ENCODE measurements at places on chromosomes 2 and 18. TPM values are rescaled to one million over a fixed set of nuclear protein-coding genes. Genes with fewer than 3 reads are reported as not detected.

Gene MOGAT1
- not detected for polyA plus RNA-seq

DNA sequence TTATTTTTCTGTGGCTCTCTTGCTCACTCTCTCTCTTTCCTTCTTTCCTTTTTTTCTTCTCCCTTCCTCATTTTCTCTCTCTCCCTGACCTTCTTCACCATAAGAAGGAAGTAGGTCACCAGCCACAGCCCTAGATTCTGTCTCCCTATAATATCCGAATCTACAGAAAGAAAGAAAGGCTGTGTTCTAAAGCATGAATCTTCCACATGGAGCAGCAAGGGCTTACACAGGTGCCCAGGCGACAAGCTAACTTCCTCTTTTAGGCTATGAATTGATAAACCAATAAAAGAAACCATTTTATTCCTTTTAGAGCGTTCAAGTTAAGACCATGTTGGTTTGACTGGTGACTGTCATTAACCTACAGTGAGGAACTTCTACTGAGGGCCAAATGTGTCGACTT is 49.3 kb downstream of the CACNB4 start:
- DNase-seq = no peak

DNA sequence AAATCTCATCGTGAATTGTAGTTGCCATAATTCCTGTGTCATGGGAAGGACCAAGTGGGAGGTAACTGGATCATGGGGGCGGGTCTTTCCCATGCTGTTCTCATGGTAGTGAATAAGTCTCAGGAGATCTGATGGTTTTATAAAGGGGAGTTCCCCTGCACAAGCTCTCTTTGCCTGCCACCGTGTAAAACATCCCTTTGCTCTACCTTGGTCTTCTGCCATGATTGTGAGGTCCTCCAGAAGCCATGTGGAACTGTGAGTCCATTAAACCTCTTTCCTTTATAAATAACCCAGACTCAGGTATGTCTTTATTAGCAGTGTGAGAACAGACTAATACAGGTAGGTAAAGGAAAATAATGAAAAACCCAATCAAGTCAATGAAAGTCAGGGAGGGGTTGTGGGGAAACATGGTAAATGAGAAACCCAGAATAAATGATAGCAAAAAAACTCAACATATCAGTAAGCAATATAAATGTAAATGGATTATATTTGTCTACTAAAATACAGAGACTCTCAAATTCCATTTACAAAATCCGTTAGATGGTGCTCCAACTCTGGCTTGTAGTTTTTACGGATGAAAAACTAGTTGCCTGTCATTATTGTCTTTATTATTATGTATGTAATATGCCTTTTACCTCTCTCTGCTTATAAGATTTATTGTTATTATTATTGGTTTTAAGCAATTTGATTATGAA is 98.9 kb upstream of the NDUFV2 start:
- DNase-seq = no peak

GRCh38 chr2:221787561-221787960 is 215.5 kb upstream of the EPHA4 start:
- DNase-seq = no peak

DNA sequence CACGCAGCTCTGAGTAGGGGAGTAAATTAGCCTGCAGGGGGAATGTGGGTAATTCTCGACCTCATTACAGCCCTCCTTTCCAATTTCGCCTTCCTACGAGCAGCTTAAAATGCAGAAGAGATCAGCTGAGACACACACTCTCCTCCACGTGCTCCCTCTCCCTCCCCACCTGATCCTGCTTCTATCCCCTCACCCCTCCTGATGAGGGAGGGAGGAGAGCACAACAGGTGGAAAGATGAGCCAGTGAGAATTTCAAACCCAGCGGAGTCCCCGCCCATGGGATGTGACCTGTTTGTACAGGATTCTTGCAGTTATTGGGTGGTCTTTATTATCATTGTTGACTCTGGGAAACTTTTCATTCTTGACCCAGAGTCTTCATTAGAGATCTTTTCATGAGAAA is 35.5 kb downstream of the DDX18 start:
- DNase-seq = no peak

GRCh38 chr18:14748496-14748895 is 524 bp downstream of the ANKRD30B start:
- no peak for DNase-seq

All from GM23248 (cell line).